ENCODE measurements at places on chromosomes 13 and 19.
A peak's percentile ranks its signal among the peaks of the same experiment; 100 is the strongest.

GRCh38 chr19:38848299-38849146 lies 1.3 kb downstream of the HNRNPL start:
- DNase-seq = no peak

DNA sequence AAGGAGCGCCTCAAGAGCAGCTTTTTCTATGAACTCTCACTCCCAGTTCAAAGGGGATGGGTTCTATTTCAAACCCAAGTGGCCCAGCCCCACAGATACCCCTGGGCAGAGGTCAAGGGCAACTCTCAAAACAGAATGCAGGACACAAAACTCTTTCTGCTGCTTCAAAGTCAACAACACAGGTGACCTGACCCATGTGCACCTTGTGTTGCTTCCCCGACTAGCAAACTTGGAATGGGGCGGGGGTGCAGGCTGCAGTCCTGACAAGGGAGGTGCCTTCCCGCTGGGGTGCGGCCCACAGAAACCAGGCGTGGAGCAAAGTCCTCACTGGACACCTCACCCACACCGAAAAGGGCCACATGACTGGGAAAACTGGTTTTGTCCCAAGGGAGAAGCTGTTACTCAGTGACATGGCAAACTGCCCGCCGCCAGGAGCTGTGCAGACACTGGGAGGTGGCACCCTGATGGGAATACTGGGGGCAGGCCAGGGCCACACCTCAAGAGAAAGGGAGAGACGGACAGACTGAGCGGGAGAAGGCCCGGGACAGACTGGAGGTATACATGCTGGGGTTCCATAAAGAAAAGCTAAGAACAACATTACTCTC lies 17.4 kb downstream of the ZC3H4 start:
- DNase-seq = no peak

- DNase-seq = no peak
Observed at GRCh38 chr13:51287758-51288157, 51.7 kb upstream of the SERPINE3 start.

GRCh38 chr19:3710265-3710812 lies 2.2 kb downstream of the TJP3 start:
- DNase-seq = no peak

DNA sequence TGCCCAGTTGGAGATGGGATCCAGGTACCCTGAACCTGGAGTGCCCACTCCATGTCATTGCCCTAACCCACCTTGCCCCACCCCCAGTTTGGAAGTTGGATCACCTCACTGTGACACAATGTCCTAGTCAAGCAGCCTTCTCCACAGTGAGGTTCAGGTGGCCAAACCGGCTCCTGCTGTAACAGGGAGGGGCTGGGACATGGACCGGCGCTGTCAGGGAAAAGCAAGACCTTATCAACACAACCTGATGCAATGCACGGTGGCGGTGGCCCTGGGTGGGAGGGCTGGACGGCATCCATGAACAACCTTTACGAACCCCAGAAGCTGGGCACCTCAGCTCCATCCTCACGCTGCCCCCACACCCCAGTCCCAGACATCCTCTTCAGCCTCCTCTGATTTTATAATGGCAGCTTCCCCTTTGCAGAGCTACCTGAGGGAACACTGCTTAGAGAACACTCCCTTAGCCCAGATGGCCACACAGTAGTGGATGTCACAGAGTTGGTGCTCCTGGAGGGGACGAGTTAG lies 1.6 kb upstream of the KRTDAP start:
- no peak for DNase-seq

DNA sequence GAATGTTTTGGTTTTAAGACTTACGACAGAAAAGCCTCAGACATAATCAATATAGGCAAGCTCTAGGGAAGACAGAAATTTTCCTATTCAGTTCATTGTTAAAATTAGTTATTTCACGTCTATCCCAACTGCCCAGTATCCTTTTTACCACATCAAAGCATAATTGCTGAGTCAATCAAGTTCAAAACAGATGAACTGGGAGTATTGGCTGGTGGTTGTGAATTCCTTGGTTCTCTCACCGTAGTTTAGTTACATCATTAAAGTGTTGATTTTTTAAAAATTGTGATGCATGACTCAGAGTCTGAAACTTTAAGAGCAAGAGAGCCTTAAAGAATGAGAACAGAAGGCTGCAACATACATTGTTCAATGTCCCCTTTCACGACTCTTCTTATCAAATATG lies 143.3 kb upstream of the FREM2 start:
- no peak for DNase-seq

DNA sequence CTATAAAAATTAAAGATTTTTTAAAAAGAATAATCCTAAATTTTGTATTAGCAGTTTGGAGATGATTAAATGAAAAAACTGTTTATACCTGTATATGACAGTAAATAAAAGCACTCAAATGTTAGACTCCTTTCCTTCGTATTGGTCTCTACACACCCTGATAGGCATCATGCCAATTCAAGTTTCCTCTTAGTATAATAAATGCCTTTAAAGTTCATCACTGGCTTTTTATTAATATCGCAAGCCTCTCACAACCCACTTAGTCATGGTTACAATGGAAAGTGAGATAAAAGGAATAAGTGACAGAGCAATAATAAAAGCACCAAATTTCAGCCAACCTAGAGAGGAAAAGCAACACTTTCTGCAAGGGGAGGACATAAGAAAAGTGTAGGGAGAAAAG lies 102.2 kb downstream of the PIBF1 start:
- DNase-seq = no peak

DNA sequence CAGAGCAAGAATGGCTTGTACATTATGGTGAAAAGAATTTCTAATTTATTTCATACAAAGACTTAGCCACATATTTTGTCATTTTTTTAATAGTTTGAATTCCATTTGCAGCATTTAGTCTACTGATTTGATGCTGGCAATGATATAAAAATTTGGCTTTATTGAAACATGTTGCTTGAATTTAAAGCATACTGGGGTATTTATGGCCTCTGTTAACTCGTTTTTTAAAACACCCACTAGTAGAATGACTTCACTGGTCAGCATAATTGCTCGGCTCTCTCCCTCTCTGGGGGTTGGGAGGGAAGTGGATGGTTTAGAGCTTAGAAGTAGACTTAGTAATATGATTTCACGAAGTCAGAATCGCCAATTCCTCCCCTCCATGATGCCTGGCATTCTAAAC lies 354.9 kb upstream of the HTR2A start:
- DNase-seq = no peak

DNA sequence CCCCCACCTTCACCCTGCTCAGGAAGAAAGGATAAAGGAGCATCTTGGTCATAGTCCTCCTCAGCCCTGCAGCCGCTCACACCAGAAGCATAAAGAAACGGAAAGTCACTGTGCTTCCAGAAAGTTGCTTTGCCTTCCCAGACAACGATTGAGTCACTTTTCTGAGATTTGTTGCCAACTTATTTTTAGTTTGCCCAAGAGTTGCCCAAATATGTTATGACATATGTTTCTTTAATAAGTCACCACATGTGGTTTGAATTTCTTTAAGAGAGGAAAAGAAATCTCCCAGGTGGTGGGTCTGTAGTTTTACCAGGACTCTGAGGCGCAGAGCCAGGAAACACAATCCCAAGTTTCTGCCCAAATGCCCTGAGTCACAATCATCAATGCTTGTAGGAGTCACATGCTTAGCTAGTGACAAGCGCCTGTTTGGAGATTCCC lies 63.4 kb upstream of the LRCH1 start:
- no peak for DNase-seq

GRCh38 chr19:47729799-47730520 lies 15.4 kb upstream of the NOP53 start:
- DNase-seq = no peak

DNA sequence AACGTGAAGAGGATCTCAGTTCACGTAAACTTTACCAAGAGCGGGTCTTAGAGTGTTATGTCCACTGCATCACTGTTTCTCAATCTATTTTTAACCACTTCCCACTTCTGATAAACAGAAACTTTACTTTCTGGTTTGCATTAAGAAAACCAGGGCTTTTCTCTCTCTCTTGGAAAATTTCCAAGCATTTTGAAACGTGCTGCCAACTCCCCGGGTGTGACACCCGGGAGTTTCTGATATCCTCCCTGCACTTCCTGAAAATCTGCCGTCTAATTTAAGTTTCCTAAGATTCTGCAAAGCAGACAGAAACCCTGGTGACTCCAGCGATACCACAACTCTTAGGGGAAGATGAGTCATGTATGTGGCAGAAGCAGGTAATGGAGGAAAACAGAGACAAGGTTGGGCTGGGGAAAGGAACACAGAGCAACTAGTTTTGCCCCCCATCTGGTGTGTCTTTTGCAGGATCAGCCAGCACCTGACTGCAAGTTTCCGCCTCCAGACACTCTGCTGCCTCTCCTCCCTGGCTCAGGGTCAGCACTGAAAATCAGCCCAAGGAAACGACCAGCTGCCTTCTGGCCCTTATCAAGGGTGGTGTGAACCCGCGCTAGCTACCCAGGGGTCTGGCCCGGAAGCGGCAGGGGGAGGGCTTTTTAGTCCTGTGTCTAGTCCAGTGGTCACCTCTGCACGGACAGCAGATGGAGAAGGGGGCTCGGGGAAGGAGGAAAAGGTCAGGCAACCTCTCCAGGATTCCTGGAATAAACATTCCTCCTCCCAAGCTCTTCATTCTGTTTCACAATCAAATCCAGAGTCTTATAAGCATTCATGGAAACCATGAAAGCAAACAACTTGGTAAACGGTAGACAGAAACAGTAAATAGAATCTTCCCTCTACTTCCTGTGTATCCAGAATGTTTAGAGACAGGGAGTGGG lies 11.3 kb upstream of the FFAR2 start:
- no peak for DNase-seq

DNA sequence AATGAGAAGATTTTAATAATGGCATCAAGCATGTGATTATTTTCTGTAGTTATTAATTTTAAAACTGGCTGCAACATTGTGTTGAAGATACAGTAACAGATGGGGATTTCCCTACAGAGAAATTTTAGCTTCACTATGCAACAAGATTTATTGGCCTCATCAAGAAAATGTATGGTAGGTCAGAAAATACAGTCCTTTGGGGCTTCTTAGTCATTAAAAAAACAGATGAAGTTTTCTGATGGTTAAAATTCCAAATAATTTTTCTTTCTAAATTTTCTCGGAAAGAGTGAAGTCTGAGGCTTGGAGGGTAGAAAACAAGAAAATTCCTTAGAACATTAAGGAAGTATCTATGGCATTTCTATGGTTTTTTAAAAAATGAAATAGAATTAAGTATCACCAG lies 1790.8 kb upstream of the PCDH20 start:
- no peak for DNase-seq

GRCh38 chr19:1455336-1456120 lies 5.6 kb downstream of the APC2 start:
- DNase-seq = no peak

GRCh38 chr19:5154799-5155426 lies 185.7 kb downstream of the PTPRS start:
- DNase-seq = no peak

GRCh38 chr13:95382411-95382810 lies 81.2 kb upstream of the ABCC4 start:
- DNase-seq = no peak

- DNase-seq = peak; percentile 67
Observed at GRCh38 chr19:48872884-48873475, 759 bp downstream of the PPP1R15A start.

DNA sequence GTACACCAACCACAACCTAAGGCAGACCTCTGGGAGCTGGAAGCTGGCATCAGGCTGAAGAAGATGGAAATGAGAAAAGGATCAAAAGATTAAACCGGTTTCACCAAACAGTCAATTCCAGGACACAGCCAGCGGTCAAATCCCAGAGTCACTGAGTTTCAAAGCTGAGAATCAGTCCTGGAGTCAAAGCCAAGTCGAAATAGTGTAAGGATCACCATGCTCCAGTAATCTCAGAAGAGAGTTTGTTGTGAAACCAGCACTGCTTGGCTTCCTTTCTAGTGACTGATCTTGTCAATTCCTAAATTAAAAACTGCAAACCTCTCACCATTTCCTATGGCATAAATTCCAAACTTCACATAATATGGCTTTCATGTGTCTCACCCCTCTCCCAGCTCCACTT lies 198.8 kb downstream of the GPC6 start:
- DNase-seq = no peak

- no peak for DNase-seq
Observed at GRCh38 chr13:35499676-35500075, 23.2 kb upstream of the MAB21L1 start.

DNA sequence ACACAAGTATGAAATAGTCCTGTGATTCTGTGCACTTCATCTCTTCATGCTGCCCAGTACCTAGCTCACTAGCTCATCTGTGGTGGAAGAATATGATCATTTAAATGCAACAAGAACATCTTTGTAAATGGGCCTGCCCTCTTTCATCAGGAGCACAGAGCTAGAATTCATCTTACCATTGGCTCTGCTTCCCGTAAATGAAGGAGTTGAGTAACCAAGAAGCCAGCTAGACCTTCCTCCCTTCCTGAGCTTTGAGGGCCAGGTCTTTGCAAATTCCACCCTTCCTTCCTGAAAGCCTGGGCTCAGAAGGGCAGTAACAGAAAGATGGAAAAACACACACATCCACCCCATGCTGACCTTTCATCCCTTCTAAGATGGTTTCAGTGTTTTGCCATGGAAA lies 82.0 kb downstream of the FRY start:
- DNase-seq = no peak

- no peak for DNase-seq
Observed at GRCh38 chr19:15539638-15540037, 31.3 kb downstream of the CYP4F22 start.

- no peak for DNase-seq
Observed at GRCh38 chr13:41973247-41973741, 12.4 kb upstream of the VWA8 start.

- no peak for DNase-seq
Observed at GRCh38 chr13:76822698-76823267, 63.4 kb downstream of the KCTD12 start.

DNA sequence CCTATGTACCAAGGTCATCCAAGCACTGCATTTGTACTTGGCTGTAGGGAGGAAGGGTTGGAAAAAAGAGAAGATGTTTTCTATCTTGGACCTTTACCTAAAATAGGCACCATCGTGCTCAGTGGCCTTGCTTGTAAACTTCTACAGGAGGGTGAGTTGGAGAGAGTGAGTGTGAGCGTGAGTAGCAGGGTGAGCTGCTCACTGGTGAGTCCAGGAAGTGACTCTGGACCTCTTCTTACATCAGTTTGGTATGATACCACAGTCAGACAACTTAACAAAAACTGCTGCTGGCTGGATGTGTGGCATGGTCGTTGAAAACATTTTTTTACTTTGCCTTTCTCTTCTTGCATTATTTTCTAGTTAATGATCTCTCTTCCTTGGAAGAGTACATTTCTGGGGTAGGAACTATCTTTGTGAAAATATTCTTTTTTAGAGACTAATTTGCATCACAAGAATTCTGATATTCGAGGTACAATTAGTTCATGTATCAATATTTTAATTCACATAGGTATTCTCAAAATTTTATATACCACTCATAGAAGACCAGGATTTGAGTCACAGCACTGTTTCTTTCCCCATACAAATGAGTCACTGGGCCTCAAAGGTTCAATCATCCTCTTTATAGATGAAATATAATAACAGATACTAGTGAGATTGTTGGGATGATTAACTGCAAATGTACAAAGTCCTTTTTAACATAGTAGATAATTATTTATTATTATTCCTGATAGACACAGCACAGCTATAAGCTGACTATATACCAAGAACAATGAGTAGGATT lies 651 bp downstream of the SERPINE3 start:
- no peak for DNase-seq

- no peak for DNase-seq
Observed at GRCh38 chr19:58498316-58499020, 13.3 kb downstream of the SLC27A5 start.
